ENCODE measurements at places on chromosomes 6 and 20.

DNA sequence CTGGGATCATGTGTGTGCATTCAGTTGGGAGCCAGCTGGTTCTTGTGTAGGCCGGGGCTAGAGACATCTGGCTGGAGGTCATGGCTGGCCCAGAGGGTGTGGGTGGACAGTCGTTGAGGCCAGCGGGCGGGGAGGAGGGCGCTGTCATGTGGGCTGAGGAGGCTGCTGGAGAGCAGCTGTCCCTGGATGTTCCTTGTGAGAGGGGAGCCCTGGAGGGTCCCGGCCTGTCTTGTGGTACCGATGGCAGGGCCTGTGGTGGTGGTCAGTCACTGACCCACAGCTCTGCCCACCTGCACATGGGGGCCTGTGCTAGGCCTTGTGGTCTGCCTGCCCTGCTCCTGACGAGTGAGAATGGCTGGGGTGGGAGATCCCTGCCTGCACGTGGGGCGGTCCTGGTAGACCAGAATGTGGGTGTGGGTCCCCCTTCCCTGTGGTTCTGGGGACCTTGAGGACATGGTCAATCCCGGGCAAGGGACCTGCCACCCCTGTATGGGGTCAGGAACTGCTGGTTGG lies 1.9 kb upstream of the C20orf204 start:
- no peaks in the 10 kb centered on the region for H3K27me3 ChIP-seq
- no peak for DNase-seq
- peak overlapping the region; percentile 35 for H3K27ac ChIP-seq
- H3K4me1 ChIP-seq, result peaks cover 7% of the 10 kb centered on the region
- no peaks in the 10 kb centered on the region for H3K36me3 ChIP-seq

- peaks cover 15% of the 10 kb centered on the region for H3K27me3 ChIP-seq
- no peak for DNase-seq
Observed at GRCh38 chr20:19913927-19914614, 103.1 kb upstream of the NAA20 start.

- no peaks in the 10 kb centered on the region for H3K36me3 ChIP-seq
- H3K27me3 ChIP-seq, result peaks cover 39% of the 10 kb centered on the region
- no peak overlapping the region for H3K27ac ChIP-seq
- no peak overlapping the region for H3K4me3 ChIP-seq
- H3K4me1 ChIP-seq, result peaks cover 2% of the 10 kb centered on the region
- DNase-seq, result no peak
Observed at GRCh38 chr6:30981942-30982772, 1.4 kb upstream of the MUC21 start.

DNA sequence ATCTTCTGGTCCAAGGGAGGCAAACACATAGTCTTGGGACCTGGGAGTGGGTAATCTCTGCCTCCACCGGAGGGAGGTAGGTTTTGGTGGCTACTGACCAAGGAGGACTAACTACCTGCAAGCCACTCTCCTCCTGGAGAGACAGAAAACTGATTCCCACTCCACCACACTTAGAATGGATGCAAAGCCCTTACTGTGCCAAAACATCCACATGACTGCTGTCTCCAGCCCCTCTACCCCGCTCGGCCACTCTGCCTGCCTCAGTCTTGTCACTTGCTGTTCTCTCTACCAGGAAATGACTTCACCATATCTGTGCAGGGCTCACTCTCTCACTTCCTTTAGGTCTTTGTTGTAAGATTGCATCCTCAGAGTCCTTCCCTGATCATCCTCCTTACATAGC lies 129.5 kb upstream of the ARG1 start:
- H3K4me1 ChIP-seq, result peaks cover 5% of the 10 kb centered on the region
- peak overlapping the region; percentile 20 for H3K27ac ChIP-seq
- no peaks in the 10 kb centered on the region for H3K27me3 ChIP-seq
- no peaks in the 10 kb centered on the region for H3K36me3 ChIP-seq
- no peak for DNase-seq

Data from natural killer cell treated with Interleukin-12 subunit alpha and Interleukin-12 subunit beta and Interleukin-15 and Interleukin-18, amount 100 ng/mL, for 72 hours (primary cell).